Stimulated activated naive B cell treated with anti-CD40 and anti-IgM and Interleukin-4, amounts not matched to agents 10 μg/mL and 1 μg/mL and 100 μg/mL, for 72 hours (primary cell): ENCODE measurements at places on chromosomes 12 and 14.

DNA sequence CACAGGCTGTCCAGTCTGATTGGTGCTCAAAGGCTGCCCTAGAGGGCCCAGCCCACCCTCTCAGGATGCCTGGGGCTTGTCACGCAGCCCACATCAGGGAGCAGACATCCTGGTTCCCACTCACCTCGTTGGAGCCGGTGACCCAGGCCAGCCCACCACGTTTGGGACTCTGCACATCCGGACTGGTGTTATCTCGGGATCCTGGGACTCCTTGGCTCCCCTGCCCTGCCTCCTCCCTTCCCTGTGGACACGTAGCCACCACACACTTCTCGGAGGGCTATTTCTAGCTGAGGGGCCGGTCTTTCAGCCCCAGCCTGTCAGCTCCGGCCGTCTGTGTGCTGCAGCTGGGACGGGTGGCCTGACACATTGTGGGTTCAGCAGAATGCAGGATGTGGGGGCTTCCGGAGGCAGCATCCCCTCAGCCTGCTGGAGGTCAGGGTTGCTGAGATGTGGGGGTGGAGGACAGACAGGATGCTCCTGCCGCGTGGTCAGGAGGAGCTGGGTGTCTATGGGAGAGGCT lies 12.8 kb upstream of the FGF23 start:
- DNase-seq: no peak

DNA sequence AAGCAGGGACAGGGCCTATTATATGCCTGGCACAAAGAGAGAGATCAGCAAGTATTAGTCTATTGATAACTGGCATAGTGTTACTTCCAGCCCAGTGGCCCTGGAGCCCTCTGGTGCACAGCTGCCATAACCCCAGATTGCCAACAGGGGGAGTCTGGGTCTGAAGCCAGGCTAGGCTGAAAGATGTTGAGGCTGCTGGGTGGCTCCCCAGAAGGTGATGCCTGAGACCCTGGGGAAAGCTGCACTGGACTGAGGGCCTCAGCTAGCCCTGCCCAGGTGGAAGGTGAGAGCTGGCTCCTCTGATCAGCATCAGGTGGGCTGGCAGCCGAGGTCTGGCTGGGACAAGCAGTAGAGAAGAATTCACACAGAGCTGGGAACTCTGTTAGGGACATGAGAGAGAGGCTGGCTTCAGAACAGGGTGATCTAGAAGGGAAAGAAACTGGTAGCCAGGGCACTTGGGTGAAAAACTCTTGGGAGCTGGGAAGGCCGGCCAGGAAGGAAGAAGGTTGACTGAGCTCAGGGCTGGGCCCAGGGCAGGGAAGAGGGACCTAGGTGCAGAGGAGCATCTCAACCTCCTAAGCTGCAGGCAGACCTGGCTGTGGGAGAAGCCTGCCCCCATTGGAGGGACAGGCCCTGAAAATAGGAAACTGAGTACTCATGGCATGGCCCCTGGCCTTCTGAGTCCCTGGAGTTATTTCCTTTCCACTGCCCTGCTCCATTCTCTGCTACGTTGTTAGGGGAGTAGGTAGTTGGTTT lies 3.9 kb downstream of the GZMH start:
- peak; percentile 56 for DNase-seq

GRCh38 chr14:83473416-83474235 lies 1940.0 kb upstream of the SEL1L start:
- DNase-seq: no peak

DNA sequence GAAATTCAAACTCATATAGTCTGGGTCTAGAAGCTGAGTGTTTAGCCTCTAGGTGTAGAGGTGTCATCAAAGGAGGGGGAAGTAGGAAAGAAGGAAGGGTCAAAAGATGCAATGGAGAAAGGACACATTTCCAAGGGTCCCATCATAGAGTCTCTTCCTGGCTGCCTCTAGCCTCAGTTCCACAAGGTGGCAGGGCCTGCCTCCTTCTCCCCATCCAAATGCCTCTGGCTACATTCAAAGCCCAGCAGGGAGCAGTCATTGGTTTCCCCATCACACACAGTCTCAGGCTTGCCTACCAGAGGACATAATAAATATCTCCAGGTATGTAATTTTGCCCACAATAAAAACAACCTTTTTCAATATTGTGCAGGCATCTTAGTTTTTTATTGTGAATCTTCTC lies 2.1 kb upstream of the CCT2 start:
- DNase-seq: no peak

- no peak for DNase-seq
Observed at GRCh38 chr14:50318031-50318626, 6.0 kb downstream of the DMAC2L start.

- no peak for DNase-seq
Observed at GRCh38 chr12:130161261-130162243, 712 bp upstream of the FZD10 start.

GRCh38 chr14:100071545-100071944 lies 6.3 kb downstream of the EVL start:
- no peak for DNase-seq

- no peak for DNase-seq
Observed at GRCh38 chr12:53493610-53494391, 5.5 kb downstream of the MAP3K12 start.

DNA sequence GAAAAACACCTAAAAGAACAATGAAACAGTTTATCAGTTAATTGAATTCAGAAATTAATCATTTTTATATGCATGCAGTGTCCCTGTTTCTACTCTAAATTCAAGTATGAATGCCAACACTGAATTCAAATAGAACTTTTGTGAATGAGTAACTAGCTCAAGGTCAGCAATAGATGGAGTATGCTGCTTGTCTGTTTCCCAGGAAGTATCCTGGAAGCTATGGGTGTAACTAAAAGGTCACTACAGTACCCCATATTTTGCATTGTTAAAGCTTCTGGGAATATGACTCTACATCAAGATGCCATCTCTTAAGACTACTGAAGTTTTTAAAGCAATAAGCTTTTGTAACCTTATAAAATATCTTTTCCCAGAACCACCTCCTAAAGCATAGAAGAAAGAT lies 681.4 kb upstream of the FBXO33 start:
- no peak for DNase-seq

DNA sequence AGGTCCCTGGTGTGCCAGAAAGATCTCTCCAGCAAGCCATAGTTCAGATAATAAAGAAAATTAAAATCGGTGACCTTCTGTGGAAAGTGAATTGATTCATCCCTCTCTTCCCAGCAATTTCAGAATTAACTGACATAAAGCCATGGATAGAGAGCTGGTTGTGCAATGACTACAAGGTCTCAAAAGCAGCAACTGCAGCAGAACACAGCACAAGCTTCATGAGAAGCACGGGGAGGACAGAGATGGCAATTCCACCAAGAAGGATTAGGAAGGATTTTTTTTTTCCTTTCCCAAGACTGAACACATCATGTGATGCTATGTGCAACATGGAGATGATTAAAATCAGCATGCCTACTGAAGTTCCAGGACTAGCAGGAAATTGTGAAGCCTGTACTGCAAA lies 154.9 kb upstream of the PLEKHG7 start:
- DNase-seq: no peak

DNA sequence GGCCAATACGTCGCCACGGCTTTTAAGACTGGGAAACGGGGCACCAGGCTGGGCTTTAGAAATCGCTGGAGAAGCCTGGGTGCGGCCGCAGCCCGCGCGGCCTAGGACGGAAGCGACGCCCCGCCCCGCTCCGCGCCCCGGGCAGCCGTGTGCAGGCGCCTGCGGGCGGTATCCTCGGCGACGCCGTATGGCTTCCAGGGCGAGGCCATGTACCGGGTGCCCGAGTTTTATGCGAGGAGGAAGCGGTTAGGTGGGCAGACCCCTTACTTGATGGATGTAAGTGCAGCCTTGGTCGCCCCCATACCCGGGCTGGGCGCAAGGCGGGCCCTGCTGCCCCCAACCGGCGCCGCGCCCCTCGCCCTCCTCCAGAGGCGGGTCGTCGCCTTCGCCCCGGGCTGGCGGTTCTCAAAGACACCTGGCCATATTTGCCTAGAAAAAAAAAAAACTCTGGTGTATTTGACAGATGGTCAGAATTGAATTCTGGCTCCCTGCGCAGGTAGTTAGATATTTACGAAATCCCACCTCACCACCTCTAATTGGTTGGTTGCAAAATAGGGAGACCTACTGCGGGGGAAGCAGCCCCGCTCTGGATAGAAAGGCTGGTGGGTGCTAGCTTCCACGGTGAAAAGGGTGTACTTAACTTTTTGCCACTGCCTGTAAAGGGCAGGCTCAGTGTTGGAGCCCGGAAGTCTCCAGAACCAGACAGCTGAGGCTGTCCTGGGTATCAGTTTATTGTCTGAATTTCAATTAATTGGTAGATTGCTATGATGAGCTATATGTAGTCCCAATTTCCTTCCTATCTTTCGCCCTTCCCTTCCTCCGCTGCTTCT lies at the start of gene PPP1R36:
TSS of gene PPP1R36 (plus strand) at position 171 of the 830 bp plus-strand sequence. CDS start at position 208, 37 bp downstream.
- DNase-seq: no peak

DNA sequence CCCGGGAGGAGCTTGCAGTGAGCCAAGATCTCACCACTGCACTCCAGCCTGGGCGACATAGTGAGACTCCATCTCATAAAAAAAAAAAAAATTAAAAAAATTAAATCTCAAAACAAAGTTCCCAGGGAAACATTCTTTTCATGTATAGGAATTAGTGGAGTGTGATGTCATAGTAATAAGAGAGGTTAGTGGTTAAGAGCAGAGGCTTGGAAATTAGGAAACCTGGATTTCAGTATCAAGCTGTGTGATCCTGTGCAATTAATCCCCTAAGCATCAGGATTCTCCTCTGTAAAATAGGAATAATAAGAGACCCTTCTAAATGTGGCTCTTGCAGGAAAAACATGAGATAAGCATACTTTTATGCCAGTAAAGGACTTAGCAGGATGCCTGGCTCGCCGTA lies 3.1 kb upstream of the TXNRD1 start:
- no peak for DNase-seq

DNA sequence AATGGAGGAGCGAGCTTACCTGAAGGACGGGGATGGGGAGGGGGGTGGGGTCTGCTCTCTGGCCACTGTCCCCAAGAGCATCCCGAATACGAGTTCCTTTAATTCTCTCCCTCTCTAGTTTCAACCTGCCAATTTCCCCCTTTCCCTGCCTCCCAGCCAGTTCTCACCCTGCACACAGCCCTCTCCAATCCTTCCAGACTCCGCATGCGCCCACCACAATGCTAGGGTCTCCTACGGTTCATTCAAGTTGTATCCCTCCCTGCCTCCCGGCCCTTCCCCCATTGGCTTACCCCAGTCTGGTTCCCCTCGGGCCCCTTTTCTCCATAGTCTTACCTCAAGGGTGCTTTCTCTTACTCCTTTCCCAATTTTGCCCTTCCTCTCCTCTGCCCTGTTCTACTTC lies 708 bp upstream of the IGFBP6 start:
- DNase-seq: no peak

GRCh38 chr12:40833818-40834217 lies 141.6 kb downstream of the CNTN1 start:
- no peak for DNase-seq

DNA sequence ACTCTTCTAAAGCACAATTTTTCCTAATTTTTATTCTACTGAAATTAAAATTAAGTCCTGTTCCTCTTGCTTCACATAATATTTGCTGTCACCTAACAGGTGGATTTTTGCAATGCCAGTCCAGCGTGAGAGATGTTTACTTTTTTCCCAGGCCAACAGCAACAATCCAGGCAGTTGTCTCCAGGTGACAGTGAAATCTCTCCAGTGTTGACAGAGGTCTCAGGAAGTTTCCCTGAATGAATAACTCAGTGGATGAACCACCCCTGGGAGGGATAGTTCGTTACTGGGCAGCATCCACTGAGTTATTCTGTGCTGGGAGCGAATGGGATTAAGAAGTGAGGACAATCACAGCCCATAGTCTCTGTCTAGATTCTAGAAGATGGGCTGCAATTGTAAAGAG lies 7.1 kb upstream of the NT5DC3 start:
- DNase-seq: no peak

GRCh38 chr14:49306152-49306751 lies 279.9 kb downstream of the RPS29 start:
- no peak for DNase-seq

DNA sequence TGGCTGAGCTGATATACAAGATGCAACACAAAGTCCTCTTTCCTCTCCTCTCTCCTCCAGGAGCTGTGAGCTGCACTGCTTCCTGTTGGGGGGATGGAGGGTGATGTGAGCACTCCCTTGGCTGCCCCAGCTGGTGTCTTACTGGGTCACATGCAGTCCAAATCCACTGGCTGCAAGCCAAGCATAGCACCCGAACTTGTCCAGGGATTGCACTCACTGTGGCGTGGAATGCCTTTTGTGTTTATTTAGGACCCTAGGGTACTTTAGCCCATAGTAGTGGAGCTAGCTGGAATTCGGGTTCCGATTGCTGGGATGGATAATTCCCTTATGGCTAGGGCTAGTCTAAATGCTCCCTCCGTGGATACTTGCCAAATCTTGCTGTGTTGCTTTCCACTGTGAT lies 424.9 kb upstream of the SYT1 start:
- DNase-seq: no peak

DNA sequence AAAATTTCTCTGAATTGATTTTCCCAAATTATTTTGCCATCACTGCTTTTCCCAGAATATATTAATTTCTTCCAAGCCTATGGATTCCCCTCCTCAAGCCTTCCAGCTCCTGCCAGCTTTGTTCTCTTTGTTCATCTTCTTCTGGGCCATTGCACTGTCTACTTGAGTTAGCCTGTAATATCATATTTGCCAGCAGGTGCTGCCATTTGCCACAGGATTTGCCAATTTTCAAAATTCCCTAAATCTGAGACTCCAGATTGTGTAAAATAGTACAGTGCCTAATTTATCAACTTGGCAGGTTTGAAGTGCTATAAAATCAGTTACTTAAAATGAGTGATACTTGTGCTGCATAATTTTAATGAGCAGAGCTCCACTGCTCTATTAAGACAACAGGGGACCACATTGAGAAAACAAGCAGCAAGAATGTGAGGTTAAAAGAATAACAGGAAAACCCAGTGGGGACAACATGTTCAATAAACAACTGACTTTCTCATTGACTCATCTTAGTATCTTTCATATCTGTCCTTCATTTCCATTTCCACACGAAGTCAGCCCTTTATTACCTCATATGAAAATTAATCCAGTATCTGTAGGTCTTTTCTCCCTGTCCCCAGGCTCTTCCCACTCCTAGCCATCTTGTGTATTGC lies 84.6 kb upstream of the CCDC196 start:
- no peak for DNase-seq

GRCh38 chr12:84757978-84758377 lies 154.6 kb downstream of the SLC6A15 start:
- DNase-seq: no peak

GRCh38 chr14:64198486-64198885 lies 95.7 kb downstream of the ESR2 start:
- DNase-seq: no peak

DNA sequence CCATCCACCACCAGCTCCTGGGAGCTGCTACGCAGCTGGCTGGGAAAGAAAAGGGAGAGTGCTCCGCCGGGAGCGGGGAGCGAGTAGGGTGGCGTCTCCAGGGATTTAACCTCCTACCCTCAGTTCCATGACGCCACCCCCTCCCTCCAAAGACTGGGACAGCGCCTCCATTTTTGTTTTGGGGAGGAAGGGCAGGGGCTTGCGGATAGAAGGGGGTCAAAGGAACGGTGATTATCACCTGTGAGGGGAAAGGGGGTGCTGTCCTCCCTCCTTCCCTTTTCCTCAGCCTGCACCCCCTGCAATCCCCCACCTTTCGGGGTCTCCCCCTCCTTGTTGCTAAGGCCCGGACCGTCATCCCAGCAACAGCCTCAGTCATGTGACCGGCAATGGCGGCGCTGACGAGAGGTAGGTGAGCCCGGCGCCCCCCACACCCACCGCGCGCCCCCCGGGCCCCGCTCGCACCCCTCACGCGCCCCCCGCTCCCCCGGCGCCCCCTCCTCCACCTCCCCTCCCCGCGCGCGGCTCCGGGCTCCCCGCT lies at the start of gene DTX3:
TSS of gene DTX3 (plus strand) at position 371 of the 538 bp plus-strand sequence. CDS start 1,694 bp downstream, outside the sequence.
- no peak for DNase-seq

- DNase-seq: no peak
Observed at GRCh38 chr12:19121449-19122018, 8.0 kb upstream of the PLEKHA5 start.
